ENCODE measurements at places on chromosomes 1 and 21.

- DNase-seq, result no peak
Measured at GRCh38 chr1:41259221-41259620, 17.1 kb upstream of the SCMH1 start.

GRCh38 chr1:207933205-207933800 is 22.4 kb upstream of the CD34 start:
- DNase-seq, result no peak

DNA sequence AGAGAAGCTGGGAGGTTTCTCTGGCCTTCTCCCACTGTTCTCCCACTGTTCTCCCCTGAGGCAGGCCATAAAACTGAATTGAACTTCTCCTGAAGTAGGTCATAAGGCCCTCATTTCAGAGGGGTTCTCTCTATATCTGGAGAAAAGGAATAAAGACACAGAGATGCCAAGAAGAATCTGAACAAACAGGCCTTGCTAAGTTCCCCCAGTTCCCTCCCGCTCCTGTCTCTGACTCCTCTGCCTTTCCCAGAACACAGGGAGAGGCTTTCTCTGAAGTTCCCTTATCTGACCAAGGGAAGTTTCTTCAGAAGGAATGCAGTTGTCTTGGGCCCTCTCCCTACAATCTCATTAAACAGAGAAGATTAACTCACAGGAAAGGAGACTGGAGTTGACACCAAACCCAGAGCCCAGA is 83.4 kb downstream of the SLC16A1 start:
- no peak for DNase-seq

DNA sequence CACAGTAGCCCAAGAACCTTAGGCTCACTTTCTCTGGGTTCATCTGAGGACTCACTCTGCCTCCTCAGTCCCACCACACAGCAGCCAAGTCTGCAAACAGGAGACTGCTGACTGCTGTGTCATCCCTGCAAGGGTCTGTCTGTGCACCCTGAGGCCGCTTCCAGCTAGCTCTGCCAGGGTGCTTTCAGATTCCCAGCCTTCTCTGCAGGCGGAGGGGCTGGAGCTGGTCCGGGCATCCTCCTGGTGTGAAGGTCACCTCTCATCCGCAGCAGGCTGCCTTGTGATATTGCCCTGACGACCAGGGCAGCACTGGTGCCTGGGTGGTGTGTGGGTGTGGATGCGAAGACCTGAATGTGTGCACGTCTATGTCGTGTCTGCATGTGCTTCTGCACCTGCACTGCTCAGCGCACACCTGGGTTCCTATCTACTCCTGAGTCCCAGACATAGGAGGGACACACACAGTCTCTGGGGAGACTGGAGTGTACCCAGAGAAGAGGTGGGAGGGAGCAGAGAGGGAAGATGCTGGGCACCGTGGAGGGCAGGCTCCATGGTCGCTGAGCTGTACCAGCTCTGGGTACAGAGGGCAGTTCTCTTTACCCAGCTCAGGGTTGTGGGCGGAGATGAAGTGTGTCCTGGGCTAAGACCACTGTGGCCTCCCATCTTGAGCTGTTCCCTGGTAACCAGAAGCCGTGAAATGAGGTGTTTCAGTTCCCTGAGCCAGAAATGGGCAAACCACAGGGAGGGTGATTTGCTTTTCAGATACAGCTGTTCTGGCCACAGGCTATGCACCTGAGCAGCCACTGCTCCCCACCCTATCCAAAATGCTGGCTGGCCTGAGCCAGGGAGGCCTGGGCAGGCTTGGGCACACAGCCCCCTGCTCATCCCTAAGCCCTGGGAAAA is 160.9 kb upstream of the CSF3R start:
- DNase-seq, result peak; percentile 74

GRCh38 chr1:42003433-42003832 is 84.7 kb upstream of the HIVEP3 start:
- DNase-seq, result no peak

DNA sequence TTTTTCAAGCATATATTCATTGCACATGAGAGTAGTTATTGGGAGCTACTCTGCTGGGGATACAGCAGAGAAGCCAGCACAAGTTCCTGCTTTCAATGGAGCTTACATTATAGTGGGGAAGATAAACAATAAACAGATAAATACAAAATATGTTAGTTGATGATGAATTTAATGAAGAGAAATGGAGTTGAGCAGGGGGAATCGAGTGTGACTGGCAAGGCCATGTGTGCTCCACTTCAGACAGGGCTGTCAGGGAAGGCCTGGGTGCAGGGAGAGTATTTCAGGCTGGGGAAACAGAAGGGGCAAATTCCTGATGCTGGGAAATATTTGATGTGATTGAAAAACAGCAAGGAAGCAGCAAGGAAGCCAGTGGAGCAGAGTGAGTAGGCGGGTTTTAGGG is 21.2 kb upstream of the BRDT start:
- DNase-seq, result no peak

- peak; percentile 75 for DNase-seq
Measured at GRCh38 chr1:966704-967300, 520 bp downstream of the PLEKHN1 start.

DNA sequence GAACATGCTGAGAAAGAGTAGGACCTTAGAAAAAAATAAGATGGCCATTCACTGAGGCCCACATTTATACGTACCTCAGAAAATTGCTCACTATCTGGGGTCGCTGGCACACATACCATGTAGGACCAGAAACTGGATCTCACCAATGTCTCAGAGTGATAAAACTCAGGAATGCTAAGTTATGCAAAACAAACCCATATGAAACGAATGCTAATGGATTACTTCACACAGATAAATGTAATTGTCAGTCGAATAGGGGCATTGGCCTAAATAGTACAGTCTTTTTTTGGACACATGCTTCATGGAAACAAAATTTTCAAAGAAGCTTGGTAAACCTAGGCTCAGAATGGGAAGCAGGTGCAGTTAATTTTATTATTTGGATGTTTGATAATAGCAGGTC is 32.6 kb upstream of the RGS2 start:
- no peak for DNase-seq

DNA sequence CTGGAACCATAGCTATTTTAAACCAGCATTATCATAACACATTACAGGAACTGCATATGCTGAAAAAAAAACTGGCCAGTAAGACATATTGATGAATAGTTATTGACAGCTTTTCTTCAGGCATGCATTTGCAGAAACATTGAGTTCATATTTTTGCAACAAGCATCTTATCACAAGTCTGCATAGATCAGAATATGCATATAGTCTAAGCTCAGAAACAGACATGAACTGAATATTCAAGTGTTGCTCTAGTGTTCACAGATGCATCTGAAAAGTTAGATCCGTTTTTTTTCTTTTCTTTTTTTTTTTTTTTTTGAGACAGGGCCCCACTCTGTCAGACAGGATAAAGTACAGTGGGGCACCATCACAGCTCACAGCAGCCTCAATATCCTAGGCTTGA is 22.8 kb downstream of the PRMT6 start:
- DNase-seq, result no peak

- no peak for DNase-seq
Measured at GRCh38 chr1:172699695-172700227, 40.9 kb downstream of the FASLG start.

GRCh38 chr1:209457401-209458125 is 126.0 kb upstream of the CAMK1G start:
- no peak for DNase-seq

- no peak for DNase-seq
Measured at GRCh38 chr1:27862004-27862403, 10.3 kb upstream of the THEMIS2 start.

GRCh38 chr1:107172450-107173170 is 31.8 kb downstream of the NTNG1 start:
- no peak for DNase-seq

GRCh38 chr1:34500451-34500850 is 254.4 kb upstream of the GJB5 start:
- peak; percentile 66 for DNase-seq

DNA sequence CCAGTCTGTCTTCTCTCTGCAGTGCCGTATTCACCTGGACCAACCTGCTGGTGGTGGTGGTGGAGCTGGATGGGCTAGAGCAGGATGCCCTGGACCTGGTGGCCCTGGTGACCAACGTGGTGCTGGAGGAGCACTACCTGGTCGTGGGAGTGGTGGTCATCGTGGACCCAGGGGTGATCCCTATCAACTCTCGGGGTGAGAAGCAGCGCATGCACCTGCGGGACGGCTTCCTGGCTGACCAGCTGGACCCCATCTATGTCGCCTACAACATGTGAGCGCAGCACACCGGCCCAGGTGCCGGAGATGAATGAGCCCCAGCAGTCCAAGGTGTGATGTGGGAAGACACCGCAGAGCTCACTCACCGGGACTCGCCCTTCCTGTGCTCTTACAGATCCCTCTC is 37.5 kb downstream of the S100B start:
- no peak for DNase-seq

GRCh38 chr1:56156971-56157876 is 422.1 kb downstream of the PLPP3 start:
- no peak for DNase-seq

DNA sequence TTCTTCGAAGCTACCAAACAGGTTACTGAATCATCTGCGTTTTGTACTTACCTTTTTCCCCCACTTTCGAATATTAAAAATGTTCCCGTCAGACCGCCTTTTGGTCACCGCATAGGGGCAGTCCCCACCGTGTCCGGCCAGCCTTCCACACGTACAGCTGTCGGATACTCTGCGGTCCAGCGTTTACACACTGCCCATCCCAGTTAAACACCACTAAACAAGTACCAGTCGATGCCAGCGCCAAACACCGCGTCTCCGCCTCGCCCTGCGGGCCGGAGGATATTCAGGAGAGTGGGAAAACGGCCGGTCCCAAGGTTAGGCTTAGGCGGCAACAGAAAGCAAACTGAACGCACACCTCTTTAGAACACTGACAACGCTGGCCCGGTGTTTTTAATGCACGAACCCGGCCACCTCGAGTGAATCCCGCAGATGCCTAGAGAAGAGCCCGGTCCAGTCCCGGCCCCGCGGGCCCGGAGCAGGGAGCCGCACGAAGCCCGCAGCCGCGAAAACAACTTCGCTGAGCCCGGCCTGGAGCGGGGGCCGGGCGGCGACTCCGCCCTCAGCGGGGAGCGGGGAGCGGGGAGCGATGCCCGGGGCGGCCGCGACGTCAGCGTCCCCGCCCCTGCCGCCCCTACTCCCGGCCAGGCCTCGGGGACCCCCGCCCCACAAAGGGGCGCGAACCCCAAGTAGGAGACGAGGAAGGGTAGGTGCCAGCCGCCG is 730 bp upstream of the PHF13 start:
- DNase-seq, result no peak

DNA sequence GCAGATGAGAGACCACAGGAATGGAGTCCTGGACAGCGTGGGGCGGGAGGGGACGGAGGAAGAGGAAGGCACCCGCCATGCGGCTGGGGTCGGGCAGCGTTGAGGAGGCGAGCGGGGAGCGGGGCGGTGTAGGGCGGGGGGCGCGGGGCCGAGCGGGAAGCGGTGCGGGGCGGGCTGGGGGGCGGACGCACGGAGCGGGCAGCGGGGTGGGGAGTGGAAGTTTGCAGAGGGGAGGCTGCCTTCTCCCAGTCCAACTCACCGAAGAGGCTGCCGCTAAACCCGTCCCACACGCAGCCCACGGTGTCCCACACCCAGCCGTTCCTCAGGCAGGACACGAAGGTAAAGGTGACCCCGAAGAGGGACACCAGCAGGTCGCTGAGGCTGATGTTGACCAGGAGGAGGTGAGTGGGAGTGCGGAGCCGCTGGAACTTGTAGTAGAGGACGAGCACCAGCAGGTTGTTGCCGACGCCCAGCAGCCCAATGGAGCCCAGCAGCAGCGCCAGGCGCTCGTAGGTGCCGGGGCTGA is 483 bp downstream of the CHML start:
- DNase-seq, result no peak

GRCh38 chr1:165562571-165562970 is 18.8 kb downstream of the LRRC52 start:
- DNase-seq, result no peak

Measured in Karpas-422 (cell line).